ENCODE measurements at places on chromosomes 6 and 20.

DNA sequence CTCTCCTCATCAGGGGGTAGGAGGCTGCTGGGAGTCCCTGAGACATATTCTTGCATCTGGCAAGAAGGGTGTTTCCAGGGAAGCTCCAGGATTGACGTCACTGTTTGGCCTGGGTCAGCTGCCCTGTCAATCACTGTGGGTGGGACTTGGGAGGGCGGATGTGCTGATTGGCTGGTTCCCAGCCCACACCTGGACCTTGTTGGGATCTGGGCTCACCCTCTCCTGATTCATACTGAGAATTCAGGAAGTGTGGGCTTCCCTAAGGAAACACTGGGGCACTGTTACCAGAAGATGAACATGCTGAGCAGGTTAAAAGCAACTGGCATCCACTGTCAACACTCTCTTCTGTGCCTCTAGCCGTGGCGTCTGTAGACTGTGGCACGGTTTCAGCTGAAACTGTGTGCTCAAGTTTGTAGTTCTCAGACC lies 36.5 kb downstream of the CDH26 start:
- no peak for DNase-seq

DNA sequence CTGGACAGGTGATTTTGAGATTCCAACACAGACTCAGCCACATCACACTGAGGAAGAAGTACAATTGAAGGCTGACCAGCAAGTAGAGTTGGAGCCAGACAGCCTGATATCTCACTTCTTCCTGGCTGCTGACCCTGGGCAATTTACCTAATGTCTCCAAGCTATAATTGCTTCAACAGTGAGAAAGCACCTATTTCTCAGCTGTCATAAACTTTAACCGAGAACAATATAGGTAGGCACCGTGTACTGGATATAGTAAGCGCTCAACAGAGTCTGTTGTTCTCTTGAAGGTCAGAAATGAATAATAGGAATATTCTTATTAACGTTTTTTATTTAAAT lies 28.3 kb downstream of the STX7 start:
- no peak for DNase-seq

DNA sequence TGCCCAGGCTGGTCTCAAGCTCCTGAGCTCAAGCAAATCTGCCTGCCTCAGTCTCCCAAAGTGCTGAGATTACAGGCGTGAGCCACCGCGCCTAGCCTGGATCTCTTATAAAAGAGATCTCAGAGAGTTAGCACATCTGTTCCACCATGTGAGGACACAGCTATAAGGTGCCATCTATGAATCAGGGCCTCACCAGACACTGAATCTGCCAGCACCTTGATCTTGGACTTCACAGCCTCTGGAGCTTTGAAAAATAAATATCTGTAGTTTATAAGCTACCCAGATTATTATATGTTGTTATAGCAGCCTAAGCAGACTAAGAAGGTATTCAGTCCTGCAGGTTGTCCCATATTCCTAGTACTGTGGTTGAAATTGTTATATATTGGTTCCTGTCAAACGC lies 33.2 kb upstream of the SHLD1 start:
- no peak for DNase-seq

GRCh38 chr20:45857882-45858216 lies 435 bp downstream of the ZSWIM3 start:
- no peak for DNase-seq

DNA sequence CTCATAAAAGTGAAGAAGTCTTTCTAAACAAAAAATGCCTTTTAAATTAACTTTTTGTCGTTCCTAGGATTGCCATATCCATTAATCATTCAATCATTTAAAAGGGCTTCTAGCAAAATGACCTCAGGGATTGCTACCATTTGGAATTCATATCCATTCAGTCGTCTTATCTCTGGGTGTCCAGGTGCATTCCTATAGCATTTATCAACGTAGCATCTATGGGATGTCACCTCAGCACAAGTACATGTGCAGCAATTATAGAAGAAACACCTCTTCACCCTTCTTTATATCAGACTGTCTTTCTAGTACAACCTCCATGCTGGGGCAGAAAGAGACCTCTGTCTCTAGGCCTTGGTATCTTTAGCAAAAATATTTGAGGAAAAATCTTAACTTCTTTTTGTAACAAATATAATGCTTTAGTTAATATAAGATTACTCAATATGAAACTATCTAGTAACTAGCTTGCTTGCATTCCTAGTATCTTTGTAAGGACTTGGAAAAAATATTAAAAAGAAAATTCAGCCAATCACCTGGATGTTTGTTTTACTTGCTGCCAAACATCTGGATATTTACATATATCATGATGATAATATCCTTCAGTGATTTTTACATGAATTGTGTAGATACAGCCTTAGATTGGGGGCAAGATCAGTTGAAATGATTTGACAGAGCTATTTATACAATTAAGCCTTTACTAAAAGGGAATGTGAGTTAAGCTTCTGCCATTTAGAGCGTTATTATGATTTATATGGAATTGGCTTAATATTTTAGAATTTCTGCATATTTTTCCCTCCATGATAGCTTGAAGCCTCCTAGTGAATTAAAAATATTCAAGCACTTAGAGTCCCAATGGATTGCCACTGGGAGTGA lies 356.8 kb downstream of the HDGFL1 start:
- DNase-seq, result no peak

- no peak for DNase-seq
Measured at GRCh38 chr6:67698534-67698933, 936.5 kb upstream of the ADGRB3 start.

DNA sequence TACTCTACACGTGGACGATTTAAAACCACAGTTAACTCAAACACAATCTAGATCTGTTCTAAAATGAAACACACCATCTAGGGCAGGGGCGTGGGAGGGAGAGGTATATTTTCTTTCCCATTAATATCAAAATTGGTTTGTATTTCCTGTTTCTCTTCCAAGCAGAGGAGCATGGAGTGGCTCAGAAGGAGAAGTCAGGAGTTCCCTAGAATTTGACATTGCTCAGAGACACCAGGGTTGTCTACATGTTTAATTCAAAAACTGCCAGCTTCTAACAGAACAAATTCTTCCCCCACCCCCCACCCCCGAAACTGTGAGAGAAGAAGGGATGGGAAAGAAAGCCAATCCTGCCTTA lies 2.3 kb downstream of the PREX1 start:
- DNase-seq, result no peak

DNA sequence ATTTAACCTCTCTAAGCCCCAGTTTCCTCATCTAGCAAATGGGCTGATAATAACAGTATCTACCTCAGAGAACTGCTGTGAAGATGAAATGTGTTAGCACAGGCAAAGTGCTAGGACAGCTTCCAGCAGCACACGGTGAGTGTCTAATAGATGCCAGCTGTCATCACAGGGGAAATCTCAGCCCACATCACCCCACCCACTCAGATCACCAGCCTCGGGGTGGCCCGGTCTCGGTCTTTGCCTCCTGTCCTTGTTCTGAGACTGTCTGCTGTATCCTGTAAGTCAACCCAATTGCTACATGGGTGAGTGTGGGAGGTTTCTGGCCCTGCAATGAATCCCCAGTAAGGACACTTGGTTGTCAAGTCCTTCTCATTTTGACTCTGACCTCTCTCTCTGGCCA lies 99.5 kb upstream of the ZNFX1 start:
- DNase-seq, result no peak

DNA sequence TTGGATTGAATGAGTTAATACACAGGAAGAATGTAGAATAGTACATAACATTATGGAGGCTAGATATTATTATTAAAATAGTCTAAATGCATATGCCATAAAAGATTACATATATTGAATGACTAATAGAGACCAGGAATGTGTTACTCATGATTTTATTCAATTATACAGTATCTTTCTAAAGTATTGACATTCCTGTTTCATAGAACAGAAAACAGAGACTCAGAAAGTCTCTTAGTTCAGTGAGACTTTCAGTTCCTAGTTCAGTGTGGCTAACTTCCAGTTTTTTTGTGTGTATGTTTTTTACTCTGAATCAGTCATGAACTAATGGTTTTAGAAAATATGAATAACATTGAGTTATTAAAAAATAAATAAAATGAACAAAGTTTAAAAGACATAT lies 34.6 kb upstream of the TMEM244 start:
- DNase-seq, result no peak

GRCh38 chr6:125637207-125637606 lies 112.2 kb upstream of the HEY2 start:
- DNase-seq, result no peak

GRCh38 chr6:109498936-109499335 lies 15.9 kb upstream of the ZBTB24 start:
- DNase-seq, result no peak

- DNase-seq, result no peak
Measured at GRCh38 chr6:57040011-57040410, 6.5 kb upstream of the KIAA1586 start.

DNA sequence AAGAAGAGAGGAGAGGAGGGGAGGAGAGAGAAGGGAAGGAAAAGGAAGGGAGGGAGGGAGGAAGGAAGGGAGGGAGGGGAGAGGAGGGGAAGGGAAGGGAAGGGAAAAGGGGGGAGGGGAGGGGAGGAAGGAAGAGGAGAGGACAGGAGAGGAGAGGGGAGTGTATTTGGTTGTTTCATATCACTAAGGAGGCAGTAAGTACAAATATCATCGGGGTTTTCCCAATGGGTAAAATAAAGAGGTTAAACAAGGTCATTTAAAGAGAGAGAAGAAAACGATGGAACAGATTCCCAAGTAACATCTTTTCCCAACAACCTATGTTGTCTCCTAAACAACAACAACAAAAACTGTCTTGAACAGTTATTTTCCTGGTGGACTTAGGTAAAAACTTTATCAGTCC lies 43.6 kb downstream of the MBOAT1 start:
- DNase-seq, result no peak

DNA sequence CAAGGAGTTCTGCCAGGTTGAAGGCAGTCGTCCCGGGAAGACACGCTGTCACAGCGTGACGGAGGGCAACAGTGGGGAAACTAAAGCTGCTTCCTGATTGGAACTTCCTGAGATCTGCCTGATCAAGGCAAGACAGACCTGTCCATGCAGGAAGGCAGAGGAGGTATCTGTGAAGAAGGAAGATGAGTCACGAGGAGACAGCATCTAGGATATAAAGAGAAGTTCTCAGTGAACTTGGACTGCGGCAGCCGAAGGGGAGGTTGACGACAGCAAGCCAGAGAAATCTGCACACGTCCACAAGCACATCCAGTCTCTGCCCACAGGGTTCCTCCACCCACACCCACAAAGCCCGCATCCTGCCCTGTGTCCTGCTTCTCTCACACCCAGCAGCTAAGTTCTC lies 38.6 kb downstream of the PREP start:
- DNase-seq, result no peak

- no peak for DNase-seq
Measured at GRCh38 chr6:142028527-142028926, 104.2 kb upstream of the GJE1 start.

- DNase-seq, result no peak
Measured at GRCh38 chr6:36712816-36713215, 15.2 kb downstream of the RAB44 start.

- DNase-seq, result no peak
Measured at GRCh38 chr20:8033151-8033841, 13.7 kb upstream of the TMX4 start.

GRCh38 chr6:73577676-73578075 lies 56.8 kb upstream of the EEF1A1 start:
- DNase-seq, result no peak

GRCh38 chr20:18059603-18060002 lies 1.9 kb upstream of the OVOL2 start:
- no peak for DNase-seq

DNA sequence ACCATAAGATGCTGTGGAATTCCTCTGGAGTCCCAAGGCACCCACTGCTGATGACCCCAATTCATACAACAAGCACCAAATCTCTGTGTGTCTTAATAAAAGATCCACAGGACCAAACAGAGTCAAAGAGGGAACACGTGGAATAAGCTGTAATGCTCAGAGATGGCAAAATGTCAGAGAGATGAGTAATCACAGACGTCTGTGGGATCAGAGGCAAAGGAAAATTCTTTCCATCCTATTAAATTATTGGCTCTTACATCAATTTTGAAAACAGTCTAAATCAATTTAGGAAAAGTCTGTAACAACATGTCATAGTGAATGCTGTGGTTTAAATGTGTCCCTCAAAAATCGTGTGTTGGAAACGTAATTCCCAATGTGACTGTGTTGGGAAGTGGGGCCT lies 17.5 kb upstream of the SAMD3 start:
- DNase-seq, result no peak

DNA sequence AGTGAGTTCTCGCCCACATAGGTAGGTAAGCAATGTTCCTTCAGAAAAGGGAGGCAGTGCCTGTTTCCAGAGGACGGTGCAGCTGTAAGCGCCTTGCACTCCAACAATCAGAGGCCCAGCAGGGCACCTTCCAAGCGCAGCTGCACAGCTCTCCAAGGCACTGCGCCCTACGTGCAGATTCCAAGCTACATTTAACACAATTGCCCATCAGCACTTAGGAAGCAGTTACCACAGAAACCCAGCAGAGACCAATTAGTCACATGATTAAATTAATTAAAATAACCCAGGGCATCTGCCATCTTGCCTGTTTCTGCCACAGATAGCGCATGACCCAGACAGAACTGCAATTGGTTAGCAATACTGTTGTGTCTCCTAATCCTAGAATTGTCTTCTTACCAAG lies 65.5 kb downstream of the SOBP start:
- no peak for DNase-seq

DNA sequence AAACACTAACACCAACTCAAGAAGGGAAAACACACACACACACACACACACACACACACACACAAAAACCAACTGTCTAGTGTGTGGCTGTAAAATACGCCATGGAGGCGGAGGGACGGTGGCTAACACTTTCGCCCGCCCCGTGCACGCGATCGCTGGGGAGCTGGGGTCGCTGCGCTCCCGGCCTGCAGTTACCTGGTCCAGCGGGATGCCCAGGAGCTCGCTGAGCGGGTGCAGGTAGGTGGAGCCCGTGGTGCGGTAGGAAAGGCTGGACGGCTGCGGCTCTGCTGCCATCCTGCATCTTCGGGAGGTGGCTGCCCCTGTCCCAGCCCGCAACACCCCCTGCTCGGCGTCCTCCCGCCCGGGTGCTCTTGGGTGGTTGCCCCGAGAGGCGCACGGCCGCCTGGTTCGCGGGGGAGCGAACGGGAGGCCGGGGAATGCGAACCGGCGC lies 303 bp downstream of the MBOAT1 start:
- DNase-seq, result no peak

DNA sequence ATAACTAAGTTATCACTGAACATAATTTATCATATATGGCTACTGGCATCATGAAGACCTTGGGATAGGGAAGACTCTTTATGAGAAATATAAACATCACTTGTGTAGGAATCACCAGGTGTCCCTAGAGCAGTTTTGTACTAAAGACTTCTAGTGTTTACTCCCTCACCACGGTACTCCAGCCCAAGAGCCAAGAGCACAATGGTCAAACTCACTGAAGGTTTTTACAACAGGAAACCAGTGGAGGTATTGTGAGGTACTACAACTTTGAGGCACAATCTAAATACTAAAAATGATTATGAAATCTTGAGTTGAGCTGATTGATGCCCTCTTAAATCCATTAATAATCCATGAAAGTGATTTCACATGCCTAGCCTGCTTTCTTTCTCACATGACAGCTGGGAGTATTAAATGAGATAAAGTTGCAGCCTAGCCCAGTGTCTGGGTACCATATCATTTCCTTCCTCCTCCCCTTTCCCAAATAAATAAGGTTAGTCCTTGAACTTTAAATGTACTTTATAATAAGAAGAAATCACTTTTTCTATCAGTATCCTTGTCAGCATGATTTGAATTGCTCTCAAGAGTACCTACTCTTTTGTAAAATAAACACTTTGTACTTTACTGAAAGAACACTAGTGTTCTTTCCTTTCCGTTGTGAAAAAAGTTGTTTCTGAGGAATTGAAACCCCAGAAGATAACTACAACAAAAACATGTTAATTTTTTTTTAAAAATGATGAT lies 26.5 kb downstream of the GLO1 start:
- DNase-seq, result no peak

Data from stimulated activated CD4-positive, alpha-beta T cell treated with anti-CD3 and anti-CD28 coated beads, Interleukin-1b, Interleukin-23, amount 100 ng/mL, for 4 hours (primary cell).